ENCODE measurements at places on chromosomes 6 and 20.

DNA sequence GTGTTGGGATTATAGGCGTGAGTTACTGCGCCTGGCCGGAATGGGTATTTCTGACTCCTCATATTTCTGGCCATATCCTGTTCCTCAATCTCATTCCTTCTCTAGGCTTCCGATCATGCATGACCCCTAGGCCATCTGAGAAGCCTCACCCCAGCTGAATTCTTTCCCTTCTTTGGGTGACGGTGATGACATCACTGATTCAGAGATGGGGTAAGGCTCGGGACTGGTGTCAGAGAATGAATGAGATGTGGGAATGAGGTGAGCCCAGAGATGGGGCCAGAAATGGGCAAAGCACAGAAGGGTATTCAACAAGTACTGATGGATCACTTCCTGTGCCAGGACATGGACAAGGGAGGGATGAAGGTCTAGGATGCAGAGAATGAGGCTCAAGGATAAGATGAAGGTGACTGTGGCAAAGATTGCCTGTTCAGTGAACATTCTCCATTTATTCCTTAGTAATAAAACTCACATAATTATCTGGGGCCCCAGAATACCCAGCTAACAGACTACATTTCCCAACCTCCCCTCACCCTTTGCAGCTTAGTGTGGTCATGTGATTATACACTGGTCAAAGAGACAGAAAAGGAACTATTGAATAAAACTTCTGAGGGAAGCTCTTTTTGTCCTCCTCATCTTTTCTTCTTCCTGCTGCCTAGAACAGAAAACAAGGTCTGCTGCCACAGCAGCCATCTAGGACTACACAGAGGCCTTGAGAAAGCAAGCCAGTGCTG is 39.6 kb downstream of the KIAA0319 start:
- DNase-seq = no peak

DNA sequence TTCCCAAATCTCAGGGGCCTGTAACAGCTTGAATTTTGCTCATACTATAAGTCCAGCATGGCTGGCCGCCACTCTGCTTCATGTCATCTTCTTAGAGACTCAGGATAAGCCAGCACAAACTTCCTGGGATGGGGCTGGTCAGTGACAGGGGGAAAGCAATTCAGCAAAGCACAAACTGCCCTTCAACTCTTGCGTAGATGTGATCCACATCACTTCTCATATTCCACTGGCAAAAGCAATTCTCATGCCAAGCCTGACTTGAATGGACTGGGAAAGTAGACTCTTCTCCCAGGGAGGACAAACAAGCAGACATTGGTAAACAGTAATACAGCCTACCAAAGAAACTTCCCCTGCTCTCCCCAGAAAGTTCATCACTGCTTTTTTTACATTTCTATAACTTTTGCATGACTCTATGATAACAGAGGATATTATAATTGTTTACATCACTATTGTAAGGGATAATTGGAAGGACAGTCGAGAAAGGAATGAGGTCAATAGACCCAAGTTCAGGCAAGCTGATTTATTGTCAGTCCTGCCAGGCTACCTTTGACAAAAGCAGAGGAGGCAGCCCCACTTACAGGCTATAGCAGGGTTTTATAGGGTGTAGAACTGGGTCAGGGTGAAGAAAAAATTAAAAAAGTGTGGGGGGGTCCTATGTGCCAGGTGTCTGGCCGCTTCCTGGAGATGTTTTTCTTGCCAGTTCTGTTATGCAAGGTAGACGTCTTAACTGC is 37.4 kb downstream of the RBM24 start:
- no peak for DNase-seq

DNA sequence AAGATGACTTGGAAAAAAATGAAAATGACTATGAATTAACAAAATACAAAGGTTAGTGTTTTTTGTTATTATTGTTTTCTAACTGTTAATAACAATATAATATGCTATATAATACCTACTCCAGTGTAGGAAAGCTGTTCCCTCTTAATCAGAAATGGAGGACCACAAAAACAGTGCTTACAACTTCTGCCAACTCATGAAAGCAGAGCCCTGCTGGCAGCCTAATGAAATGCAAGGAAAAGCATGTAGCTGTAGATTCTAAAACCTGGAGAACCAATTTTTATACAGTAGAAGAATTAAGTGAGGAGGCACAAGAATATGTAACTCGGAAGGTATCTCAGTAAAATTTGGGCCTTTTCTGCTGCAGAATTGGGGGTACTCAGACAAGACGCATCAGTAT is 29.4 kb downstream of the PHIP start:
- DNase-seq = no peak

DNA sequence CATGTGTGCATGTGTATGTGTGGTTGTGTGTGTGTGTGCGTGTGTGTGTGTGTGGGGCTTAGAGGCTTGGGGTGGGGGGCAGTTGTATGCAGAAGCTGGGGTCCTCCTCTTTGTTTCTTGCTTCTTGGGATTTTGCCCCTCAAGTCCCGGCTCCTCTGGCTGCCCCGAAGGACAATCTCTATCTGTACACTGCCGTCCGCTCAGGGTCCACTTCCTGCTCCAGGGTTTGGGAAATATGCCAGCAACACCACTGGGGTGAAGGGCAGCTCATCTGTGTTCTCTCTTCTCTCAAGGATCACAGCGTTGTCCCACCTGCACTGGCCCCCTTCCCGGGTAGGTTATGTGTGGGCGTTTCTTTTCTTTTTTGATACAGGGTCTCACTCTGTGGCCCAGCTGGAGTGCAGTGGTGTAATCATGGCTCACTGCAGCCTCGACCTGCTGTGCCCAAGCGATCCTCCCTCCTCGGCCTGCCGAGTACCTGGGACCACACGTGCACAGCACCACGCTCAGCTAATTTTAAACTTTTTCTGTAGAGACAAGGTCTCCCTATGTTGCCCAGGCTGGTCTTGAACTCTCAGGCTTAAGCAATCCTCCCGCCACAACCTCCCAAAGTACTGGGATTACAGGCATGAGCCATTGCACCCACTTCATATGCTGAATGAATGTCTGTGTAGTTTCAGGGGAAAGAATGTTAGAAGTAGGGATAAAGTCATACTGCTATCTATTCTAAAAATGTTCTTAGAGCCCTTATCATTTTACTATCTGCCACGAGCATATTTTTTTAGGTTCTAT is 25.7 kb downstream of the SLC2A4RG start:
- no peak for DNase-seq

DNA sequence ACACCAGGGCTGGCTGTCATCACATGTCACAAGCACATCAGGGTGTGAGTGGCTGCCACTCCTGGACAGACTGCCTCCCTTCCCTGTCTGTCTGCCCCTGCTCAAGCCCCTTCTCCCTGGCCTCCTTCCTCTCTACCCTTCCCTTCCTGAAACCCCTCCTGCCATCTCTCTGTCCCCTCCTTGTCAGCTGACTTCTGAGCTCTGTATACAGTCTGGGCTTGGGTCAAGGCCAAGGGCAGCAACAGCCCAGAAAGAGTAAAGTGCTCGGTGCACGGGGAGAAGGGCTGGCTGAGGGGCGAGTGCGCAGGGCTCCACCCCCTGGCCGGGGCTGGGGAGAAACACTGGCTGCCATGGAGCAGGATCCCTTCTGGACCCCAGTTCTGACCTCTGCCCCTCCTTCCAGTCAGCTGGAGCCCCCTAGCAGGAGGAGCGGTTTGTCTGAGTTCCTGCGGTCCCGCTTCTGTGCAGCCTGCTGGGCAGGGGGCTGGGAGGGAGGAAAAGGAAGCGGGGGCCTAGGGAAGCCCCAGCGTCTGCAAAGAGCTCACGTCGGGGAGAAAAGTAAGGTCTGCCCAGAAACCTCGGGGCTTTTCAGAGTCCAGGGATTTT is 2.0 kb downstream of the LKAAEAR1 start:
- no peak for DNase-seq

DNA sequence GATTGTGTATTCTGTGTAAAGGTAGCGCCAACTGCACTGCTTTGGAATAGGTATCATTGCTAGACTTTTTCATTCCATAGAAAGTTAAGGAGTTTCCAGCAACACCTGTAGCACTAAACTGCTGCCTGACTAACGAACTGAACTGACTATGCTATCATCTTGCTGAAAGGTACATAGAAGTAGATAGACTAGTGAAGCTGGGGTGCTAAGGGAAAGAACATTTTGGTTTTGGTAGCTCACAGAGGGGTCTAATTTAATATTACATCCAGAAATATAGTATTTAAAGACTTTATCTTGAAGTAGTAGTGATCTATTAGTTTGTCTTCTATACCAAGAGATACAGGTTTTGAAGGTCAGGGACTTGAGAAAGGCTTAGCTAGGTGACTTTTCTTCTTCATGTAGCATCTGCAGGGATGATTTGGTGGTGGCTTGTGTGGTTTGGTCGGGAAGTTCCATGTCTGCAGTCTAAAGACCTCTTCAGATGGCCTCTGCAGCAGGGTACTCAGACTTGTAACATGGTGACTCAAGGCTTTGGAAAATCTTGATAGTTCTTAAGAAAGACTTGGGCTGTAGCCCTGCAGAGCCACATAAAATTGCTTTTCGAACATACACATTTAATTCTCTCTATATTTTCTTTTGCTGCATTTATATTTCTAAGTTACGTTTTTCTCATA is 10.2 kb downstream of the SENP6 start:
- DNase-seq = peak; percentile 36

DNA sequence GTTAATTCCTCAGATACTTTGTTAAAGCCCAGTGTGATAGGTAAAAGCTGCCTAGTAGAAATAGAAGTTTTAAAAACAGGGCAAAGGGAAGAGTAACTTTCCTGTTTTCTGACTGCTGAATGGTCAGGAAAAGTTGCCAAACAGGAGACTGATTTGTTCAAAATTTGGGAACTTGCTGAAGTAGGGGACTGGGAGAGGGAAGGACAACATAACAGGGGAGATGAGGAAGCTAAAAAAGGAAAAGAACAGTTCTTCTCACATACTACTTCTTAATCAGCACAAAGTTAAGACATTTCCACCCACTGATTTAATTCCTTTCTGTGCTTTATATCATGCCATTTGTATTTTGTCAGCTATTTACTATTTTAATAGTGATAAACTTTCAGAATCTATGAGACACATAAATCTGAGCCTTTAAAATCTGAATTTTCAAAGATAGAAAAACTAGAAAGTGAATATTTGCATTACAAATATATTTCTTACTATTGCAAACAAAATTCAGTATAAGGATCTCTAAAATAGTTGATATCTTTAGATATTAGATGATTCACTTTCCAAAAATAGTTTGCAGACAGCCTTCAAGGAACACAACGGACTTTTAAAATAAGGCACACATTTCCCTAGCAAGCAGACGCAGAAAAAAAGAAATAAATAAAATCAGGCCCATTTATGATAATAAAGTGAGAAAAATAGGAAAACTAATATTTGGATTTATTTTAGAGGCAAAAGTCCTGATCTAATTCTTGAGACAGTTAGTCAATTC is 36.9 kb upstream of the SLC16A10 start:
- DNase-seq = no peak

- no peak for DNase-seq
Measured at GRCh38 chr20:47368301-47368700, 11.8 kb upstream of the ZMYND8 start.

DNA sequence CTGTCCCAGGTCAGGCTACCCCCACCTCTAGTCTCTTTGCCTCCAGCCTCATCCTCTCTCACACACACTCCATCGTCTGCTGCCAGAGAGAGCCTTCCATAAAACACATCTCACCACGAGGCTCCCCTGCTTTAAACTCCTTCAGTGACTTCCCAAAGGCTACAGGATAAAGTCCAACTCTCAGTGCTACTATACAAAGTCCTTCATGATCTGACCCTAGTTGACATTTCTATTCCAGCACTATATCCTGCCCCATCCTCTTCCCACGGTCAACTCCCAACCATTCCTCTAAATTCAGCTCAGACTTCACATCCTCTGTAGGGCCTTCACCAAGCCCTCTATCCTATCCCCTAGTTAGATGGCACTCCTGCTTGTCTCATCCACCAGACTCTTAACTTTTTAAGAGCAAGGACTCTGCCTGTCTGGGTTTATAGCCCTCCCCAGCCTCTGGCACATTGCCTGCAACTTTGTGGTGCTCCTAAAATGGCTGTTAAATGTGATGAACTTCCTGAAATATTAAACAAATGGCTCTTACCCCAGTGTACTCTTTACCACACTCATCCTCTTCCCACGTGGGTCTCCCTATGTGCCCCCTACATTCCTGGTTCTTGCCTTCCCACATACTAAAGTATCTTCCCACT is 36.1 kb downstream of the KIF16B start:
- no peak for DNase-seq

- DNase-seq = no peak
Measured at GRCh38 chr20:4677846-4678245, 43.9 kb upstream of the PRND start.

GRCh38 chr6:37260040-37260439 is 2.1 kb upstream of the TMEM217 start:
- DNase-seq = no peak

DNA sequence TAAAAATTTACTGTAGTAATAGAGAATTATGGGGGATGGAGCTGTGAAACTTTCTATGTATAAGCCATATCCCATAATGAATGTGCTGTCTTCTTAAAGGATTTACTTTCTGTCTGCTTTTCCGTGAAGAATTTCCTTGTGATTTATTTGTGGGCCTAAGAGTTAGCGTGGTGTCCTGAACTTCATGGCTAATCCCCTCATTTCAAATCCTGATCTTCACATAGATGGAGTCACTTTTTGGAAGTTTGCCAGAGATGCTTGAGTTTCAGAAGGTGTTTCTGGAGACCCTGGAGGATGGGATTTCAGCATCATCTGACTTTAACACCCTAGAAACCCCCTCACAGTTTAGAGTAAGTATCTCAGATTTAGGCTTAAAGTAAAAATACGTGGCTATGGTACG is 19.4 kb upstream of the CLDN20 start:
- DNase-seq = no peak

- DNase-seq = peak; percentile 35
Measured at GRCh38 chr20:46552460-46553420, 2.3 kb upstream of the OCSTAMP start.

DNA sequence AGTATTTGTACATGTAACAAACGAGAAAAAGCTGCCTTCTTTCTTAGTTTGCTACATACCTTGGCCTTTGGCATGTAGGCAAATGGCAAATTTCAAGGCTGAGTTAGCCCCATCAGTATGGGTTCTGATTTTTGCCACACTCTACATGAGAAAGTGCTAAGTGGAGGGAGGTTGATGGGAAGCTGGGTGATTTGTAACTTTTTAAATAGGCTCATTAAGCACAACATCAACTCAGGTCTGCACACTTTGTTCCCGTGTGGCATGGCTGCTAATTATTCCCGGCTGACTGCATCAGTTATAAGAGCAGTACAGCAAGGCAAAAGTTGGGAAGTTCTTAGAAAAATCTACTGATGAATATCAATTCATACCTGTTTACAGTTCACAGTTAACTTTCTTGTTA is 172.8 kb upstream of the MAP3K7 start:
- no peak for DNase-seq

- no peak for DNase-seq
Measured at GRCh38 chr6:108630050-108630714, 69.5 kb downstream of the FOXO3 start.

DNA sequence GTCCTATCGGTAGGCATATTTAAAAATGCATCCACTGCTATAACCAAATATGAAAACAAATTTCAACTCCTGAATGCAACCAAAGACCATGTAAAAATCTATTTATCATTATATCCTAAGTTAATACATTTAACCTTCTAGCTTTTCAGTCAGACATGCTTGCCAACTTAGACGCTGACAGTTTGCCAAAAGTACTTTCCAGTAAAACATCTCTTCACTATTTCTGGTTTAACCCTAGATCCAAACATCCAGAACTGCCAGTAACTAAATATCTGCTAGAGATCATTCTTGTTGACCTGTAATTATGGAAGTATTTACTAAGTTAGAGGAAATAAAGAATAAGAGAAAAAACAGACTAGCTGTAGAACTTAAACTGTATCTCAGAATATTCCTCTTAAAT is 210.2 kb upstream of the THEMIS start:
- no peak for DNase-seq

GRCh38 chr20:53800883-53801604 is 207.4 kb upstream of the ZNF217 start:
- DNase-seq = no peak
